Stimulated activated CD8-positive, alpha-beta memory T cell treated with anti-CD3 and anti-CD28 coated beads, Interleukin-7, amount 100 ng/mL, for 24 hours (primary cell): ENCODE measurements at places on chromosomes 16 and 17.

- no peak for DNase-seq
Observed at GRCh38 chr16:85195900-85196772, 83.9 kb upstream of the CIBAR2 start.

DNA sequence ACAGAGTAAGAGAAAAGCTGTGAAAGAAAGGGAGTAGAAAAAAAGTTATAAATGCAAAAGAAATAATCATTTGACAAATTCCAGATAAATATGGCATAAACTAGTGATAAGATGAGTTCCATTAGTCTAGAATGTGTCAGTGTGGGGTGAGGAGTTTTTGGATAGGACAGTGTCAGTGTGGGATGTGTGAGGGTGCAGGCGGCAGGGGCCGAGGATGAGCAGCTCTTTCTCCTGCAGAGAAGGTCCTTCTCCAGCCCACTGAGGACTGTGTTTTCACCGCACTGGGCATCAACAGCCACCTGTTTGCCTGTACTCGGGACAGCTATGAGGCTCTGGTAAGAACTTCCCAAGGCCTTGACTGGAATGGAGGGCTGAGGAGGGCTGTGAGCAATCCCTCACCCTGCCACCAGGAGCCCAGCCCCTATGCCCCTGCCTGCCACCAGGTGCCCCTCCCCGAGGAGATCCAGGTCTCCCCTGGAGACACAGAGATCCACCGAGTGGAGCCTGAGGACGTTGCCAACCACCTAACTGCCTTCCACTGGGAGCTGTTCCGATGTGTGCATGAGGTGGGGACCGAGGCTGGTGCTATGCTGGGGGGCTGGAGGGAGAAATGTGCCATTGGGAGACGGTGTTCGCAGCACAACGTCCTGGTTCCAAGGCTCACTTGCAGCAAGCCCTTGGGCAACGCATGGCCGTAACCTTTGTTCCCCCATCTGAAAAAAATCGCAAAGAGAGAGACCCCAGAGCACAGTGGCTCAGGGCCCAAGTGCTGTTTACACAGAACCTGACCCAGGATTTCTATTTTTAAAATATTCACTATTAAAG lies 13.1 kb downstream of the RAPGEFL1 start:
- no peak for DNase-seq

DNA sequence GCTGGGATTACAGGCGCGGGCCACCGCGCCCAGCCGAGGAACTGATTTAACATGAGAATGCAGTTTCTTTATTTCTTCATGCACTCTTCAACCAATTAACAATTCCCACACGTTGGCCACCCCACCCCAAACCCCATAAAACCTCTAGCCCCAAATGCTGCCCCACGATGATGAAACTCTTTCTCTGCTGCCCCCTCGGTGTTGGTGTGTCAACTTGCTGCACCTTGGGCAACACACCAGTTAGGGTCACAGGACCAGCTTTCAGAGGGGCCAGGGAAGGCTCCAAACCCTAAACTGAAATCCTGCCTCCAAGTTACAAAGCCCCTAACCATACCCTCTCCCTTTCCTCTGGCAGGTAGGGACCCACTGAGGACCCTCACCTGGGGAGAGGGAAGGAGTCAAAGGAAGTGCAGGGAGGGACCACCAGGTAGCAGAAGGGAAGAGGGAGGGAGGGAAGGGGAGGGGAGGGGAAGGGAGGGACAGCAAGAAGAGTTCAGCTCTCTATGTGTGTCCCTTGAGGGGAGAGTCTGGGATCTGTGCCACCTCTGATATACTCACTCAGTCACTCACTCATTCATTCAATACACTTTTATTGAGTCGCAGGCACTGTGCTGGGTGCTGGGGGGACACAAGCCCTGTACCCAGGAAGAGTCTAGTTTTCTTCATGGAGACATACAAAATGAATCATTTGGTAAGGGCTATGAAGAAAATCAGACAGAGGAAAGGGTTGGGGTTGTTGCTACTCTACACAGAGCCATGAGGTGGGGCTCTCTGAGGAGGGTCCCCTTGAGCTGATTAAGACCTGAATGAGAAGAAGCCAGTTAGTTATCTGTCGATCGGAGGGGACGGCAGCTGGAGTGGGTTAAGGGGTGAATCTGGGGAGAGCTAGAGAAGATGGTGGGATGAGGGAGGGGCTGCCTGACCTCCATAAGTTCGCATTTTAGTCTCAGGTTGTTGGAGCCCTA lies 3.9 kb downstream of the PLXDC1 start:
- DNase-seq: no peak

DNA sequence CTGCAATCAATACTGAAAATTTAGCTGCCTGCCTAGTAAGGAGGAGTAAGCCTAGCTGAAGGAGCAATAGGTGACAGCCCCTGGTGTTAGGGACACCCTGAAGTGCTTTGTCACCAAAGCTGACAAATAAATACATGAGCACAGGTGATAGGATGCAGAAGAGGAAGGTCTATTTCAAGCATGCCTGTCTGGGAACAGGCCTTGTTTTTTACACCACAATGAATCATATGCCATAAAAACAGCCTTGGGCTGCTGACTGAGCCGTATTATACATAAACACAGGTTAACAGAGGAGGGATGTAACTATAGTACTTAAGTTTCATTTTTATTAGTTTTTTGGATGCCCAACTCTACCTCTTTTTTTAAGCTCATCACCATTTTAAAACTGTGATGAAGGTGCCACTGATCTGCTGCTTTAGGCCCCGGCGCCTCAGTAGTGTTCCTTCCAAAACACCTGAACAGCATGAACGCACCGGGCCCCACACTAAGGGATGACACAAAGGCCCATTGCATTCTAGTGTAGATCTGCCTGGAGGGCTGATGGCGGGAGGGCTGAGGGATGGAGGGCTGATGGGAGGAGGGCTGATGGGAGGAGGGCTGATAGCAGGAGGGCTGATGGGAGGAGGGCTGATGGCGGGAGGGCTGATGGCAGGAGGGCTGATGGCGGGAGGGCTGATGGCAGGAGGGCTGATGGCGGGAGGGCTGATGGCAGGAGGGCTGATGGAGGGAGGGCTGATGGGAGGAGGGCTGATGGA lies 150.3 kb downstream of the AATF start:
- DNase-seq: no peak

DNA sequence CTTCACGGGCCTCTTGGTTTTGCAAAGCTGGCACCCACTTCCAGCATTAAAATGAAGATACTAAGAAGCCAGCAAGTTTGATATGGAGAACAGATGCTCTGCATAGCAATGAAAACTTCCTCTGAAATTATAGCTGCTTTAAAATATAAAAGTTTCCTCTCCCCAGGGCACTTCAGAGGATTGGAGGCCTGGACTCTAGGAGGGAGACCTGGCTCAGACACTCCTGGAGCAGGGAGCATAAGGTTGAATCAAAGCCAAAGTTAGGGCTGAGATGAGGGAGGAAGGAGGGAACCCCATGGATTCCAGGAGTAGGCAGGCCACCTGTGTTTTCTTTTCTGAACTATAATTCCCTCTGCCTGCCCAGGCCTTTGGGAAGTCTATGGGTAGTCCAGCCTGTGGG lies 176.0 kb upstream of the RPL38 start:
- no peak for DNase-seq

- DNase-seq: no peak
Observed at GRCh38 chr17:37060094-37060493, 111.3 kb downstream of the AATF start.

DNA sequence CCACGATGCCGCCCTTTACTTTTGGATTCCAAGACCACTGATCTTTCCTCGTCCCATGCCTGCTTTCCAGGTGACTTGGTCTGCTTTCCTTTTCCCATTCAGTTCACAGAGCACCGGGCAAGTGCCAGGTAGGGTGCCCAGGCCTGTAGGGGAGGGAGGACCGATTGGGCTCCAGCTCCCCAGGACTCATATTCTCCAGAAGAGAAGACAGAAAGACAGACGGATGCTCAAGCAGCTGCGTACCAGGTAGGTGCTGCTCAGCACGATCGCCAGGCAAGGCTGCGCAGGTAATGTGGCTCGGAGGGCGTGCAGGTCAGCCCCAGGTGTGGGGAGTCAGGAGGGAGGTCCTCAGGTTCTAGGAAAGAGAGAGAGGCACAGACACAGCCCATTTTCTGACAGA lies 67.5 kb upstream of the ZNF423 start:
- DNase-seq: no peak

DNA sequence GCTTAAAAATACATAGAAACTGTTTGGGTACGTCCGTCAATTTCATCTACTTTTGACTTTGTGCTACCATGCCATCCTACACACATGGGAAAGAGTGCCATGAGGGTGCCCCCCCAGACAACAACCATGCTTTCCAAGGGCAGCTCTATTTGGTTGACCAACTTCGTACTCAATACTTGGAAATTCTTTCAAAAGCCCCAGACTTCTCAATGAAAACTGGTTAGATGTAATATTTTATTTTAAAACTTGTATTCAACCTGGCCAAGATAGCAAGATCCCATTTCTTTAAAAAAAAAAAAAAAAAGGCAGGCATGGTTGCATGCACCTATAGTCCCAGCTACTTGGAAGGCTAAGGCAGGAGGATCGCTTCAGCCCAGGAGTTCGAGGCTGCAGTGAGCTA lies 98.4 kb downstream of the PARN start:
- no peak for DNase-seq

DNA sequence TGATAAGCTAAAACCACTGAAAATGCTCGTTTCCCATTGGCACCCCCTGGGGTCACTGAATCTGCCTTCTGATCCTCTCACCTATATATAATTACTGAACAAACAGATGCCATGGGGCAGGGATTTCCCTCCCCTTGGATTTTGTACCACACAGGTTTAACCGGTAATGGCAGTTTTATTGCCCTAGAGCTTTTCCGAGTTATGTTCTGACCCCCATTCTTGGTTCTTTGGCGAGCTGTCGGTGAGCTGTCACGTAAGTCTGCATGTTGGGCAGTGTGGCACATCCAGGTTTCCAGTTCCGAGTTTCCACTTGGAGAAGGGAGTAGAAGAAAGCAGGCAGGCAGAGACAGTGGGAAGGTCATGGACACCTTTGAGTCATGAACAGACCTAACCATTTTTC lies 7.1 kb downstream of the TMEM97 start:
- DNase-seq: no peak

GRCh38 chr17:50529849-50530248 lies 2.7 kb upstream of the EPN3 start:
- DNase-seq: no peak

DNA sequence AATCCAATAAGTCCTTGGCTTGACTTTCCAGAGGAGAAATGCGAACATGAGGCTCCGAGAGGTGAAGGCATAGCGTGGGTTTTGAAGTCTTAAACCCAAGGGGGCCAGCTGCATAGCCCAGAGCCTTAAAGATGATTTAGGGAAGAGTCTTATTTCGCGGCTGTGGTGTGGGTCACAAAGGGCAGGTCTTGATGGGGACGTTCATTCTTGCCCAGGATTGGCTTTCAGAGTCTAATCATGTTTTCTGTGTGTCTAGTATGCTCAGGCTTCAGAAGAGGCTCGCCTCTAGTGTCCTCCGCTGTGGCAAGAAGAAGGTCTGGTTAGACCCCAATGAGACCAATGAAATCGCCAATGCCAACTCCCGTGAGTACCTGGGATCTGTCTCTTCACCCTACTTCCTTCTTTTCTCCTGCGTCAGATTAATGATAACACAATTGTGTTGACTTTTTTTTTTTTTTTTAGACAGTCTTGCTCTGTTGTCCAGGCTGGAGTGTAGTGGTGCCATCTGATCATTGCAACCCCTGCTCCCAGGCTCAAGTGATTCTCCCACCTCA lies 951 bp downstream of the RPL19 start:
- DNase-seq: no peak

DNA sequence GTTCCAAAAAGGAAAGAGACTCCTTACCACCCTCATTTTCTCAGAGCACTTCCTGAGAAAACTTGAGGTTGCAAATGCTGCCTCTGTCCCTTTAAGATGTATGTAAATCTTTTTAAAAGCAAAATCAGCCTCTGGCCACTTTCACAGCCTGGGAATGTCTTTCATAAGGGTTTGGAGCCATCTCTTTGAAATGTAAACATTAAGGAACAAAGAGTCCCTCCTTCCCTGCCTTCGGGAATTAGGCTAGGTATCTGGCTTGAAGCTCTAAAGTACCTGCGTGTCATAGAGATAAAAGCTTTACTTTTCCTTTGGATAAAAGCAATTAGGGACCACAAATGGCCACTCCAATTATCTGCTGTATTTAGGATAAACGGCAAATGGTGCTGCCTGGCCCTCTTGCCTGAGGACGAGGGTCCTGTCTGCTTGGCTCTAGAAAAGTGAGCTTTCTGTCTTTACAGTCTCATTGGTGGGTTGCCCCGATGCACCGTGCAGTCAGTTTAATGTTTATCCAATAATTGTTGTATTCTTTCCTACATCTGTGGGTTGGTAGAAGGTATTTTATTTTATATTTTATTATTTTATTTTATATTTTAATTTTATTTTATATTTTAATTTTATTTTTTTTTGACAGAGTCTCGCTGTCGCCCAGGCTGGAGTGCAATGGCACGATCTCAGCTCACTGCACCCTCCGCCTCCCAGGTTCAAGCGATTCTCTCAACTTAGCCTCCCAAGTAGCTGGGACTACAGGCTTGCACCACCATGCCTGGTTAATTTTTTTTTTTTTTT lies 23.9 kb downstream of the NLRC3 start:
- no peak for DNase-seq

DNA sequence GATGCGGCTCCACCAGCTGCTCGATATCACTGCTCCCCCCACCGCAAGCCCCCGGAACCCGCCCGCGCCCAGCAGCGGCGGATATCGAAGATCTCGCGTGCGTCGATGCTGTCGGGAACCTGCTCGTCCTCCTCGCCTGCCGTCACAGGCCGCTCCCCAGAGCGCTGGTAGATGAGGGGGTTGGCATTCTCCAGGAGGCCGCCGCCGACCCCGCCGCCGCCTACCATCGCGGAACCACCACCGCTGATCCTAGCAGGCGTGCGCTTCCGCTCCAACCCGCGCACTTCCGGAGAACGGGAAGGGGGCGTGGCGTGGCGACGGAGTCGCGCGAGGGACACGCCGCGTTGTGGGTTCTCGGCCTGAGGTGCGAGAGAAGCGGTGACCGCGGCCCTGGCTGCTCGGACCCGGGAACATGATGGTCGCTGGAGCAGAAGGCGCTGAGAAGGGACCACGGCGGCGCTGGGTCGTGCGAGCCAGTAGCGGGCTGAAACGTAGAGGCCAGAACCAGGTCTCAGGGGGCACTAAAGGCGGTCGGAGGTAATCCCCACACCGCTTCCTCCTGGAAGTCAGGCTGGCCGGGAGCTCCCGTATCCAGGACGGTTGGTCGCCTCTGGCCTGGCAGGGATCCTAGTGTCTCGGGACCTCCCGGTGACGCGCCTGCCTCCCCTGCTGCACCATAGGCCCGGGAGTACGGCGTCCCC lies at the start of gene CIAO2B:
TSS of gene CIAO2B (minus strand) at position 265 of the 701 bp plus-strand sequence. CDS start at position 227, 38 bp downstream.
- DNase-seq: peak; percentile 81

DNA sequence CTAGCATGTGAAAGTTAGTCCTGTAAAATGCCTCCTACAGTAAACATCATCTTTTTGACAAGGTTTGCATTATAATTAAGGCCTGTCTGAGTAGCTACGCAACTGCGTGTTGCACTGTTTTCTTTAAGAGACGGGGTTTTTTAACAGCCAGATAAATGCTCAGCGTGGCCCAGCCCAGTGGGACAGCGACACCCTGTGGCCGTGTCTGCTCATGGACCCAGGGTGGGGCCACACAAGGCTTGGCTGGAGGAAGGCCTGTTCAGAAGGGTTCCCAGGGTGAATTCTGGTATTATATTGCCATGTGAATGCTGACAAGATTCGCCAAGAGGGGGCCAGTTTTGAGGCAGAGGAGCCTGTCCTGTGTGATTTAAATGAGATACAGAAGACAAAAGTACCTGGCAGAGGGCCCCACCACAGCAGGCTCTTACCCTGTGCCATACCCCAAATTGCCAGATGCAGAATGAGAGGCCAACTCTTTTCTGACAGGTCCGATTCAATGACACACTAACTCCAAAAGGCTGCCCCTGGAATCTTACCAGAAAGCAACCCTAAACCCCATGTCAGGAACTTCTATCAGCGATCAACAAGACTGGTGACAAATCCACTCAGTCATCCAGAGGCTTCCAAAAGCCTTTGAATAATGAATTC lies 65.9 kb upstream of the IRX6 start:
- DNase-seq: peak; percentile 19

GRCh38 chr16:85436636-85437165 lies 176.4 kb upstream of the GSE1 start:
- no peak for DNase-seq
